ENCODE measurements at places on chromosomes 3 and 15.
A peak's percentile ranks its signal among the peaks of the same experiment; 100 is the strongest.

- no peak for DNase-seq
These were observed 111.2 kb downstream of the IL12A start for GRCh38 chr3:160099834-160100233.

DNA sequence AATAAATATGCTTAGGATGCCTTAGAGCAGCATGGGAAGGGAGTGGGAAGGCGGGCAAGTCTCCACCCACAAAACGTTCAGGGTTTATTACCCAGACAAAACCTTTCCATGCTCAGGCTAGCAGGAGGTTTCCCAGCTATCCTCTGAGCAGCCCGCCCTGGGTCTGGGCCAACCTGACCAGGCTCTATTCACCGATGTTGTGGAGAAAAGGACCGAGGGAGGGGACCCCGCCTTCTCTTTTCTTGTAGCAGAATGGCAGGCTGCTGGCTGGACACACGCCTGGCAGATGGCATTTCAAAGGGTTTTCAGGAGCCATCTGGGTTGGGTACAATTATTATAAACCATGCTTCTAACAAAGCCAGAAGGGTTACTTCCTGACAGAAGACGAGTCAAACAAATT lies 540.9 kb downstream of the MAGI1 start:
- peak; percentile 42 for DNase-seq

GRCh38 chr3:74845081-74845480 lies 230.6 kb upstream of the CNTN3 start:
- peak; percentile 1 for DNase-seq

DNA sequence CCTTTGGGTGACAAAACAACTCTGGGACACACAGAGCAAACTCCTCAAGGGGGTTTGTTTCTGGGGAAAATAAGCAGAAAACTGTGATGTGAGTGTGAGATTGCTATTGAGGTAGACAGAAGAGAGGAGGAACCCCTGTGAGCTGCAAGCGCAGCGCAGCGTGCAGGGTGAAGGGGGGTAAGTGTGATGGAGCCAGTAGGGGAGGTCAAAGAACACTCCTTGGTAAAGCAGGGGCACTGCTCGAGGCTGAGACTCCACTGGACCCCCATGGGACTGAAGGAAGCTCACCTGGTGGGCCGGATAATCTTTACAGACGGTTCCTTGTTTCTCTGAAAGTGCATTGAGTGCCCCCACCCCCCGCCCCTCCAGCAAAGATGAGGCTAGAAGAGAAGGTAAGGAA lies 7.5 kb downstream of the INAFM2 start:
- DNase-seq, result no peak

- DNase-seq, result peak; percentile 49
These were observed 1.2 kb upstream of the ANP32A start for GRCh38 chr15:68821841-68822381.

- no peak for DNase-seq
These were observed 51.0 kb downstream of the CCDC54 start for GRCh38 chr3:107428051-107428858.

DNA sequence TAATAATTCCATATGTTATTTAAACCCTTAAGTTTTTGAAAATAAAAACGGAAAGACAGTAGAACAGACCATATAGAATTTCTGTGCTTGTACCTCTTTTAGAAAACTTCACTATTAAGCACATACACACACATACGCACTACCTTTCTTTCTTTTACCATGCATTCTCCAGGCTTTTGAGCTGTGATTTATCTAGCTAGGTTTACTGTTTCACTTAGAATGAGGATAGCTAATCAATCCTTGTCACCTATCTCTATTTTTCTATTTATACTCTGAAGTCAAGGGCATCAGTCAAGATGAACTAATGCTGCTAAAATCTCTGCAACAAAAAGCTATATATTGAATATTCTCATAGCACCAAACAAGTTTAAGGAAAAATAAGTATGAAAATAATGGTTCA lies 43.2 kb downstream of the GOLIM4 start:
- DNase-seq, result no peak

GRCh38 chr15:92954578-92954977 lies 54.5 kb downstream of the CHD2 start:
- DNase-seq, result no peak

DNA sequence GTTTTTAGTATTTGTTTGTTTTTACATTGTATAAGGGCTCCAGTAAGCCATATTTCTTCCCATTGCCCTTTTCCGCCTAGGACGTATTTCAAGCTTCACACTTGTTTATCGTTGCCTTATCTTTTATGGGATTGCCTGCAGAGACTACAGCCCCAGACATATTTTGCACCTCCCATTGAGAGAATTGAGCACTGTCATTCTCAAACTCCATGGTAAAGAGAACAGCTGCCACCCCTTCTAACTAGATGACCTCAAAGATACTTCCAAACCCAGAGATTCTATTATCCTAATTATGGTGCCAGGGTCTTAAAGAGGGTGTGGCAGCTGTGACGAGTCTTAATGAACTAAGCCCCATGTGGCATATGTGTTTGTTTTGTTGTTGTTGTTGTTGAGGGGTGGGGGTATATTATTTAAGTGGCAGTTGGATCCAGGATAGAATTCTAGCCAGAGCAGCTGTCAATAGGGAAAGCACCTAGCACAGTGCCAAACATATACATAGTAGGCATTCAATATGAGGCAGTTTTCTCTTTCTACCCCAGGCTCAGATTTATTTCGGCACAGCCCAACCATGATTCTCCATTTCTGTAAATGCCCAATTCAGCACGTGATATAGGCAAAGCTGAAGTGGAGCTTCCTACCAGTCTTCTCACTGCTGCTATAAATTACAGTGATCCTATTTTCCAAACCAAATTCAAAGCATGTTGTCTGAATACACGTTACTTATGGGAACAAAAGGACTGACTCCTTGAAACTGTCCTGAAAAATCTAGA lies 932 bp upstream of the TP53BP1 start:
- DNase-seq, result no peak

GRCh38 chr3:158918008-158918407 lies 116.2 kb downstream of the MFSD1 start:
- DNase-seq, result peak; percentile 75

- peak; percentile 78 for DNase-seq
These were observed 99.5 kb upstream of the FAM98B start for GRCh38 chr15:38354315-38354929.

DNA sequence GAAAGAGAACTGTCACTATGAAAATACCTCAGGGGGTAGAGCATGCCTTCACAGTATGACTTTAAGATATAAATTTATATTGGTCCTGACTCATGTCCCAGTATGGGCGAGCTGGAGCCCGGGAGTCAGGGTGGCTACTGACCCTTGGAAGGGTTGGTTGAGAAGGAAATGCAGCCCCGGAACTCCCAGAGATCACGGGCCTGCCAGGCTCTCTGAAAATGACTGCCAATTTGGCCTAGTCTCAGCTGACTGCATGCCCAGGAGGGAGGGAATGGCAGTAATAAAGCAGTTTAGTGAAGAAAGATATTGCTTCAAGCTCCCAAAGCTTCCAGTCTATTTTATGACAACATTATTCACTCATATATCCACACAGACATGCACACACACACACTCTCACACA lies 299.0 kb downstream of the NR2F2 start:
- no peak for DNase-seq

- DNase-seq, result no peak
These were observed 25.8 kb downstream of the GRIP2 start for GRCh38 chr3:14514323-14514720.

- DNase-seq, result peak; percentile 22
These were observed 170.7 kb downstream of the TIGIT start for GRCh38 chr3:114464548-114464947.

- peak; percentile 10 for DNase-seq
These were observed 420.7 kb downstream of the ZNF385D start for GRCh38 chr3:21330293-21330692.

GRCh38 chr15:36362509-36362915 lies 216.9 kb upstream of the CDIN1 start:
- no peak for DNase-seq

GRCh38 chr3:177515786-177516157 lies 318.5 kb upstream of the TBL1XR1 start:
- DNase-seq, result no peak

GRCh38 chr3:28243424-28244106 lies 2.1 kb downstream of the CMC1 start:
- no peak for DNase-seq

DNA sequence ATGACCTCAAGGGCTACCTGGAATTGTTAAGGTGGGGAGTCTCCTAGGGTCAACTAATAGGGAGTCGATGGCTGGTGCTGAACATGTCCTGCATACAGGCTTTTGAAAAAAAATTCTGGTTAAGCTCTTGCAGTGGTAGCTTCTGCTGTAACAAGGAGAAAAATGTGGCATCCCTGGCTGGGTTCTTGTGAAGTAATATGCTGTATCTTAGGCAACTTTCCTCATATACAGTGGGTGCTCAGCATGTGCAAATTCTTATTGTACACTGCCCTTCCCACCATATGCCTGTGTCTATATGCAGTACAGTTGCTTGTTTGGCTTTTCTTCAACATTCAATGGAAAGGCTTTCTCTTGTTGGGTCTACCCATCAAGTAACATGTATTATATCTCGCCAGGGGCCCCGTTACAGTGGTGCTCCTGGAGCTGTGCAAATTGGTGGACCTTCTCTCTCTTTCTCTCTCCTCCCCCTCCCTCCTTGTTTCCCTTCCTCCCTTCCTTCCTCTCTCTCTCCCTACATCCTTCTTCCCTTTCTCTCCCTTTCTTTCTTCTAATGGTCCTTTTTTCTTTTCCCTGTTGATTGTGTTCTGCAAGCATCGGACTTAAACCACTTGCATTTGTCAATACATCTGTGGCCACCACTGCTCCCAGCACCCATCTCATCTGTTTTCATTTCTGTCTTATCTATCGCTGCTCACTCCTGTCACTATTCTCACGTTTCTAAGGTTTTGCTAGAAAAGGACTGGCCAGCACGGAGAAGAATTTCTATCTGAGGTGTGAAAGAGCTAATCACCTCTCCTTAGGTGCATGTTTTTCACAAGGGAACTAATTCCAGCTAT lies 35.2 kb downstream of the TGFBR2 start:
- DNase-seq, result no peak

GRCh38 chr3:61682671-61683548 lies 121.5 kb downstream of the PTPRG start:
- DNase-seq, result peak; percentile 48

DNA sequence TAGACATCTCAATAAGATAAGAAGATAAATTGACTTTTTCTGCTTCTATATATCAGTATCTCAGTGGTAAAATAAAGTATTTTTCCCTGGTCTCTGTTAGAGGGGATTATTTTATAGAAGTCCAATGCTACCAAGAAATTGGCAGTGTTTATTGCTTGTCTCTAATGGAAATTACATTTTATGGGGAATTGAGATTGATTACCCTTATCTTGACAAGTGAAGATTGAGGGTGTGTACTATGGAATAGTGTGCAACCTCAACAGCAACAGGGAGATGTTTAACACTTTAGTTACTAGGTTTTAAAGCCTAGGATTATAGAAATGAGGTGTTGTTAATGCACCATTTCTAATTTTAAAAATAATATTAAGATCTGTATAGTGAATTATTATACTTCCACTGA lies 154.8 kb upstream of the ROBO1 start:
- DNase-seq, result no peak

GRCh38 chr3:152096280-152096906 lies 172.3 kb upstream of the MBNL1 start:
- no peak for DNase-seq

GRCh38 chr3:20350449-20350848 lies 164.4 kb upstream of the SGO1 start:
- DNase-seq, result no peak
